ENCODE measurements at places on chromosomes 1 and 21. TPM values are rescaled to one million over a fixed set of nuclear protein-coding genes. Genes with fewer than 3 reads are reported as not detected.

Gene FNDC5
- not detected for total RNA-seq

DNA sequence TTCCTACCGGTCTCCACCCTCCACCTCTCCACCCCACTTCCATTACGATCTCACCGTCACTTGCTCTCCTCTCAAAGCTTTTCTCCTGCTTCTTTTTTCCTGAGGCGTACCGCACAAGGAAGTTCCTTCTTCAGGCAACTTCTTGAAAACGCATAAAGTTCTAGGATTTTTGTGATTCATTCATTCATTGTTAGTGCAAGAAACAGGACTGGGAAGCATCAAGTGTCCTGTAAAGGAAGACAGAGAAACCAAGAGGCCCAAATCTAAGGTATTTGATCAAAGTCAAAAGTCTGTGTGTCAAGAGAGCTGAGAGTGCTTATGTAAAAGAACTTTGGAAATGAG is 1.3 kb upstream of the RCC2 start:
- no peak for DNase-seq

DNA sequence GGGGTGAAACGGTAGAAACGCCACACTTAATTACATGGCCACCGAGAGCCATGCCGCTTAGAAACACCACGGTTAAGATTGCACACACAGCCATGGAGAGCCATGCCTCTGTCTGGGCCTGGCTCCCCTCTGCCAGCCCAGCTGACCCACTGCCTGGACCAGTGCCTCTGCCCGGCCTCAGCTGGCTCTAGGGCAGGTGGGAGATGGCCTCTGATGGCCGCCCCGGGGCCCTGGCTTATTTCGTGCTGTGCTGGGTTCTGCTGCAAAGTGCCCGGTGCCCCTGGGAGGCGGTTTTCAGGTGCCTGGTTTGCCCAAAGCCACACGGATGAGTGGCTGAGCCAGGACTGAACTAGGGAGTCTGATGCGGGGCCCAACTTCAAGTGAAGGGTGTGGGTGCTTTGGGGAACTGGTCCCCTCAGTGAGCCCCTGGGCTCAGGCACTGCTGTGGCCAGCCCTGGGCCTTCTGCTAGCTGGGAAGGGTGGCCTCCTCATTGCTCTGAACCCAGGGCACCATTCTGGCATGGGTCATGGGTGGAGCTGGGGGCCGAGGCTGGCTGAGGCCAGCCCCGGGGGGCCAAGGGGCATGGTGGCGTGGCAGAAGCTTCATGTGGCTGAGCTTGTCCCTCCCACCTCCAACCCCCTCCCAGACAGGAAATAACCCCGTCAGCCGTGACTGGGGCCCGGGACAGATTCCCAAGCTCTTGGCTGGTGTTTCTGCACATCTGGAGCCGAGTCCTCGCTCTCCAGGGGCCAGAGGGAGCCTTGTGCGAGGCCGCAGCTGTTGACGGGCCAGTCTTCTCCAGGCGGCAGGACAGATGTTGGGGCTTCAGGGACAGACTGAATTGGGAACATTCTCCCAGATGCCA is 1.9 kb upstream of the GPR153 start:
- DNase-seq, result no peak

Gene CGN
- 1.9 TPM for total RNA-seq

- DNase-seq, result no peak
Observed at GRCh38 chr1:233843525-233844204, 60.8 kb upstream of the SLC35F3 start.

Measured in activated CD8-positive, alpha-beta T cell treated with anti-CD3 and anti-CD28 coated beads for 36 hours (primary cell).